NCI-H446 treated with DMSO at 0.1 percent for 48 hours (cell line): ENCODE measurements at places on chromosomes 7 and 10.

GRCh38 chr7:98213888-98214810 is 2.9 kb downstream of the BHLHA15 start:
- no peak for DNase-seq

GRCh38 chr10:65142641-65143435 is 1621.6 kb downstream of the REEP3 start:
- DNase-seq, result no peak

DNA sequence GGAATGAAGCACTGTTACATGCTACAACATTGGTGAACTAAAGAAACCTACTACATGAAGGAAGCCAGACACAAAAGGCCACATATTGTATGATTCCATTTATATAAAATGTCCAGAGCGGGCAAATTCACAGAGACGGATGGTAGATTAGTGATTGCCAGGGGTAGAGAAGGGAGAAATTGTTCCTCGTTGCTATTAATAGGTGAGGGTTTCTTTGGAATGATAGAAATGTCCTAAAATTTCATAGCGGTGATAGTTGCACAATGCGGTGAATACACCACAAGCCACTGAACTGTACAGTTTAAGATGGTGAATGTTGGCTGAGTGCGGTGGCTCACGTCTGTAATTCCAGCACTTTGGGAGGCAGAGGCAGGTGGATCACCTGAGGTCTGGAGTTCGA is 29.0 kb downstream of the DENND2A start:
- no peak for DNase-seq

DNA sequence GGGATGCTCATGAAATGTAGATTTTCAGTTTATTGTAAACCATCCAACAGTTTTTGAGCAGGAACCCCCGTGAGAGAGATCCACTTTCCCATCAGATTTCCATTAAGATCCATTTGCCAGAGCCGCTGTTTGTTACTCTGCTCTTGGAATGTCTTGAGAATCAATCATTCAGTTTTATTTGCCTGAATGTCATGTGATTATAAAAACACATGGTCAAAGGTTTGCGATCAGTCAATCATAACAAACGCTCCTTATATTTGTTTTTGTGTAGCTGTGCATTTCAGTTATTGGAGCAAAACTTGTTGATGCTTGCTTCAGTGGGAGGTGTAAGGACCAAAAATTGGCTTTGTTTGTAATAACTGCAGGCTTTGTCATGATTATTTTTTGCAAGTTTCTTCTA is 155.8 kb upstream of the RHOBTB1 start:
- DNase-seq, result no peak

DNA sequence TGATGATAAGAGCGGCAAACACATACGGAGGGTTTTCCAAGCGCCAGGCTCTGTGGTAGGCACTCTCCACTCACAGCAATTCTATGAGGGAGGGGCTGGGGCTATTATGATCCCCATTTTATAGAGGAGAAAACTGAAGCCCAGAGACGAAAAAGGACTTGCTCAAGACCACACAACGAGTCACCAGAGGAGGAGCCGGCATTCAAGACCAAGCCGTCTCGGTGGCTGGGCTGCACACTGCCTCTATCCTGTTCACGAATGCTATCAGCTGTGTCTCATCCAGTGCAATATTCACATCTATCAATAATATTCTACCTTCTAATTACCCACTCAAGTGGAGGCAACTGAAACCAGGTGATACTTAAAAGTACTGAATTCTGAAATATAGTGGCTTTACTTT is 67.8 kb upstream of the NMT2 start:
- no peak for DNase-seq

DNA sequence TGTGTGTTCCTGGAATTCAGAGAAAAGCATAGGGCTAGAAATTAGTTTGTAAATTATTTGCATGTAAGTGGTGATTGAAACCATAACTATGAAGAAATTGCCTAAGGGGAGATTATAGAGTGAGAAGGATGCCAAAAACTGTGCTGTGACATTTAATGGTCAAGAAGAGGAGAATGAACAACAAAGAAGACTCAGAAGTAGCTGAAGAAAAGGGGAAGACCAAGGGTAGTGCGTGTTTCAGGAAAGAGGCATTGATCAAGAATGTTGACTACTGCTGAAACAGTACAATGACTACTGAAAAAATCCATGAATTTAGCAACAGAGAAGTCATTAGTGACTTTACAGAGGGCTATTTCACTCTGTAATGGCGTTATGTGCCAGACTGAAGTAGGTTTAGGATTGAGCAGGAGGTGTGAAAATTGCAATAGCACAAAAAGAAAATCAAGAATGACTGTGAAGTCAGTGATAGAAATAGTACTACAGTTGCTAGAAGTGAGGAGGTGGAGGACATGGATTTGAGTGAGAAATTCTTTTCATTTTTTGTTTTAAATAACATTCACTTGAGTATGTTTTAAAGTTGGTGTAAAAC is 28.9 kb upstream of the SAMD9L start:
- no peak for DNase-seq

- no peak for DNase-seq
Measured at GRCh38 chr10:3933733-3934132, 148.7 kb upstream of the KLF6 start.

DNA sequence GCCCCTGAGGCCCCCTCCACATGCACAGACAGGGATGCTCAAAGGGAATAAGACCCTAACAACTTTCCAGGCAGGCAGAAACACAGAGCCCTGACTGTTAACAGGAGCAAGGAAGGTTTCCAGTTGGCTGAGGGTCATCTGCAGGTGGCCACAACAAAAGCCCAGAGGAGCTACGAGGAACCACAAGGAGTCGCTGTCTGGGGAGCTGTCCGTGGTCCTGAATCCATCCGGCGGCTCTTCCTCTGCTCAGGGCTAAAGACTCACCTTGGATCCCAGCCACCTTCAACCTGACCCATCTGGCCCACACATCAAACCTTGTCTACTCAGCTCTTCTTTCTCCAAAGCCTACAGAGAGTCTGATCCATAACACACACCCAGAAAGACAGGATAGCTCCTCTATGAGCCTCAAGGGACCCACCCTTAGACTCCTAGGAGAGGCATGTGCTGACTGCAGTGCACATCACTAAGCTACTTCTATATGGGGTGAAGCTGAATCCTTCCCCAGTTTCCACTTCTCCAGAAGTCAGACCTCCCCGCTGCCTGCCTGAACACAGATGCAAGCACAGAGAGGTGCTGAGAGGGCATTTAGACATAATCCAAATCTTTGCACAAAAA is 104.0 kb downstream of the SLIT1 start:
- DNase-seq, result no peak

DNA sequence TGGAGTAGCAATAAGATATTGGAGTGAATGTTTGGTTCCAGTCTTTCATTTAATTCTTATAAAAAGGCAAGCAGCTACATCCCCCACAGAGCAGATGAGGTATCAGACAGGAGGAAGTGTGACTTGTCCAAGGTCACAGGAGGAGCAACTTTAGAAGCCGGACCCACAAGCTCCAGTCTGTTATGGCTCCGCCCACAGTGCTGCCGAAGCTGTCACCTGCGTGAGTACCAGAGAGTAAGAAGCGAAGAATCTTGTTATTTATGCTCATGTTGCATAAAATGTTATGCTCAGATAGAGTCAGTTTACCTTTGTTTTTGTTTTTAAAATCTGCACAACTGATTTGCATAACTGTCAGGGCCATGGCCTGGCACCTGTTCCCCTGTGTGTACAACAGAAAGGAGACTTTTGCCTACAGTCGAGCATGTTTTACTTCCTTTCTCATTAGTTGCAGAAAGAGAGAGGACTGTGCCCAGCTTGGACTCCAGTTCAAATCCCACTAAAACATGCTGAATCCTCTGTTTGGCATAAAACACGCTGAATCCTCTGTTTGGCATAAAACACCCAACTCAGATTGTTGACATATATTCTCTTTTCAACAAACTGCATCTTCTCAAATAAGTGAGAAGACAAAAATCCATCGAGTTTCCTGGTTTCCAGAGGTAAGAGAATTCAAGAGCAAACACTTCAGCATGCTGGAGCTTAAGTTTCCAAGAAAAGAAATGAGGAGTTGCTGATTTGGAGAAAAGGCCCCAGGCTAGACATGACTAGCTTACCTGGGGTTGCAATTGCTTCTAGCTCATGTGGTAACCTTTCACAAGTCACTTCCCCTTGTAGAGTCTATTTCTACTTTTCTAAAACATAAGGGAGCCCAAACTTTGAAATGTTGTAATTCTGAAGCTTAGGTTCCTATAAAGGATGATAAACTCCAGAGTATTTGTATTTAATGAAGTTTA is 409.8 kb upstream of the ZMIZ1 start:
- no peak for DNase-seq

DNA sequence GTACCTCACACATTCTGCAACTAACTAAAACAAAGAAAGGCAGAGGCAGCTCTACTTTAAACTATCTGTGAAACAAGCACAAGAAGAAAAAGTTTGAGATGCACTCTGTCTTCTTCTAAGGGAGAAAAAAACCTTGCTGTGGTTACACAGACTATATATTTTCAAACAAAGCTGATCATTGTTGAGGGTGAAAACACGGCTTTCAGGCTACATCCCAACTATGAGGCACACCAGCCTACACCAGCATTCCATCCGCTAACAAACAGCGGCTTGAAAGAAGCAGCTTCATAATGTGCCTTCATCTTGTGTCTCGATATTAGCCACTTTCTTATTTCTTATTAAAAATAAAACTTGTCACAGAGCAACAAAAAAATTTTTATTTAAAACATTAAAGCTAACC is 79.1 kb downstream of the USP6NL start:
- no peak for DNase-seq

- peak; percentile 67 for DNase-seq
Measured at GRCh38 chr7:69429911-69430383, 168.3 kb upstream of the AUTS2 start.

DNA sequence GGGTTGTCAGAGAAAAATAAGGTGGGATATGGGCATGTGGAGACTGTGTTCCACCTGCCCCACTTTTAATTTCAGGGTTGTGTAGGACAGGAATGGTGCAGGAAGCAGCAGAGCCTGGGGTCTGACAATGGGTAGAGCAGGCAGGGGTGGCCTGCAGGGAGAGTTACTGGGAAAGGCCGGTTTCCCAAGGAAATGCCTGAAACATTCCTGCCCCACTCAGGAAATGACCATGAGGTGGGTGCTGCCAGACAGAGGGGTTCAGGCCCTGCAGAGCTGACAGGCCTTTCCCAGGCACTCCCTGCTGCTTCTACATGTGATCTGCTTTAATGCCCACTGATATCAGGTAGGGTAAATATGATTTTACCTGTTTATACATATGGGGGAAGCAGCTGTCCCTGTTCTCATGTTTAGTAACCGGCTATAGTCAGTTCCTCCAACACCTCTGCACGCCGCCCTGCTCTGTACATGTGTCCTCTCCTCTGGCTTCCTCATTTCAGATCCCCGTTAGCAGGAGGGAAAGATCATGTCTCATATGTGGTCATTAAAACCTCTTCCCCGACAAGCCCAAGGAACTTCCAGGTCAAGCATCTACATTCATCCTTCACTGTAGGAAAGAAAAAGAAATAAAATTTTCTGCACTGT is 118.6 kb upstream of the PRSS58 start:
- DNase-seq, result no peak

DNA sequence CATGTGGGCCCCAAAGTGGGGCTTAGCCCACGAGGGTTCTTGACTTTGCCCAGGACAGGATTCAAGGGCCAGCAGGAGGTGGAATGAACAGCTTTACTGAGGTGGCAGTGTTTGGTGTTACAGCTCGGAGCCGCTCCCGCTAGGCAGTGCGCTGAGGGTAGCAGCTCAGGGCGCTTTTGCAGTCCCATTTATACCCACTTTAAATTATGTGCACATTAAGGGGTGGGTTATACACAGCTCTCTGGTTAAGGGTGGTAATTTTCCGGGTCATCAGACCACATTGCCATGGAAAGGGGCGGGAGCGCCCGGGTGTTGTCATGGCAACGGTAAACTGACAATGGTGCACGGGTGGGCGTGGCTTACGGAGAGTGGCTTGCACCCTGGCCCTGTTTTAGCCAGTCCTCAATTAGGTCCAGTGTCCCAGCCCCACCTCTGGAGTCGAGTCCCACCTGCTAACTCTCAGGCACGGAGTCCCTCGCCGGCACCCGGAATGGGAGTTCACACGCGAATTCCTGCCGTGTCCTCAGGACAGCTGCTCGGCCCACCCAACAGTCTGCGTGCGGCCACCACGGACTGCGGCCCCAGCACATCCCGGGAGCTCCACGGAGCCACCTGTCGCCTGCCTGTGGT is 58.2 kb upstream of the PDGFA start:
- no peak for DNase-seq

DNA sequence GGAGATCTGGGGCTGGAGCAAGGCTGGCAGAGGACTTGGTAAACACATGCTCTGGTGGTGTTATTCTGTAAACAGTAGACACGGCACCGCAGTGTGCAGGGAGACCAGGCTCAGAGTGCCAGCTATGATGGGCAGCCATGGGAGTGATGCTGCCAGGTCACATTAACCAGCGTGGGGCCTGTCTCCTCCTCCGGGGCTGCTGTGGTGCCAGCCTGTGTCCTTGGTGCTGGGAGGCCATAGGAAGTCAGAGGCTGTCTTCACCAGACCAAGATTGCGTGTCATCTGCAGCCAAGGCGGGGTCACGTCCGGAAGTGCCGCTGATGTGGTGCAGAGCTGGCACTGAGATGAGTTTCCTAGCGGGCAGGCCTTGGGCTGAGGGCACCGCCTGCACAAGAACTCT is 236.0 kb downstream of the GLRX3 start:
- DNase-seq, result no peak

- no peak for DNase-seq
Measured at GRCh38 chr10:28463676-28464395, 69.1 kb upstream of the WAC start.

DNA sequence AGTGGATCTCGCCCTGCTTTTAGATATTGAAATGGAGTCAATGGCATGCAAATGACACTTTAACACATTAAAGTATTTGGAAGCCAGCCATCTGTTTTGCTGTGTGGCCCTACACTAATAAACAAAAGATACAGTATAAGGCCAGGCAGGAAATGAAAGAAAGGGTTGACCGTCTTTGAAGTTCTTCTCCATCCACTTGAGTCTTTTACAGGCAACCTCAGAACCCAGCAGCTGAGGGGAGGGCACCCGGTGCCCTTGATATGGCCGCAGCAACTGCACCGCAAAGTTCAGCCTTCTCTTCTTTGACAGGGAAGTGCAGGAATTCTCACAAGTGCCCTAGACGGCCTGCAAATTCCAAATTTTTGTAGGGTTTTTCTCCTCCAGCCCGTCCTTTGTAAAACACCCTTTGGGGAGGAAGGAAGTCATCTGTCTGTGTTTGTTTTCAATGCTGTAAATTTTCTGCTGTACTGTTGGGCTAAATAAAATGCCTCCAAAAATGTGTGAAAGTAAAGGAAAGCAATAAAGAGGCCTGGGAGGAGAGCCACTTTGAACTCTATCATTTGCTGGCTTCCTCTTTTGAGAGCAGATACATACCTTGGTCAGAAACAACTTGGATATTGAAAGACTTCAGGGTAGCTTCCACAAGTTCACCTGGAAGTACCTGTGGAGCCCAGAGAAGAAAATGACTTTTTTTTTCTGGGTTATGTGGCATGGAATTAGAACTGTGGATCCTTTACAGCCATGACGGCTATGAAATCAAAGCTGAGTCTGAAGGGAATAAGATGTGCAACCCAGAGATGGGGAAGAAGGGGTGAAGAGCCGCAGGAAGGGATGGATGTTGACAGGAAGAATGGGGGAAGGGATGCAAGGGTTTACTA is 3.6 kb downstream of the HOXA1 start:
- no peak for DNase-seq

GRCh38 chr10:71597821-71598498 is 121.6 kb downstream of the C10orf105 start:
- DNase-seq, result no peak

GRCh38 chr7:44880317-44881018 is 4.9 kb downstream of the PURB start:
- no peak for DNase-seq
